ENCODE measurements at places on chromosomes 6 and 20.
A peak's percentile ranks its signal among the peaks of the same experiment; 100 is the strongest.

- no peak for DNase-seq
Measured at GRCh38 chr6:170056278-170056711, 234.6 kb downstream of the DLL1 start.

- DNase-seq, result no peak
Measured at GRCh38 chr6:33812669-33813068, 8.9 kb upstream of the MLN start.

GRCh38 chr6:24387818-24388217, 14.9 kb upstream of the MRS2 start:
- DNase-seq, result no peak

DNA sequence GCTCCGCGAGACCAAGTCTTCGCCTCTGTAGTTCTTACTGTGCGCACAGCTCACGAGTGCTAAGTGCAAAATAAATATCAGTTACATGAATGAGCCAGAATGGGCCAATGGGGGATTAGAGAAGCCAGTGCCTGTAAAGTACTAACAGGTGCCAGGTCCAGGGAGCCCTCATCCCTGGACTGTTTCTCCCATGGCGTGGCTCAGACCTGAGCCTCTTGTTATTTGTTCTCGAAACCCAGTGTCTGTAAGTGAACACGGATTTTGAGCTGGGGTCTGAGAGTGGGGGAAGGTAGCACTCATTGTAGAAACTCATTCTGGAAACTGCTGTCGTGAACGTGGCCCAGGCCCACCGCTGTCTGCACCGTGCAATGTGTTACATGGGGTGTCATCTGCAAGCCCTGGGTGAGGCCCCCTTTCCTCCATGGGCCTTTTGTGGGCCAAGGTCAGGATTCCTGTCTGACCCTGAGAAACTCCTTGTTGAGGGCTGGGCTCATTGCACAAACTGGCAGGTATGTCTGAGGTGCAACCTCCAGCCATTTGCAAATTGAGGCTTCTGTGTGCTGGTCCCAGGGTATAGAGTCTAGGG, 154.7 kb downstream of the SYCP2 start:
- no peak for DNase-seq

- DNase-seq, result no peak
Measured at GRCh38 chr6:160275511-160276003, 16.9 kb upstream of the SLC22A2 start.

DNA sequence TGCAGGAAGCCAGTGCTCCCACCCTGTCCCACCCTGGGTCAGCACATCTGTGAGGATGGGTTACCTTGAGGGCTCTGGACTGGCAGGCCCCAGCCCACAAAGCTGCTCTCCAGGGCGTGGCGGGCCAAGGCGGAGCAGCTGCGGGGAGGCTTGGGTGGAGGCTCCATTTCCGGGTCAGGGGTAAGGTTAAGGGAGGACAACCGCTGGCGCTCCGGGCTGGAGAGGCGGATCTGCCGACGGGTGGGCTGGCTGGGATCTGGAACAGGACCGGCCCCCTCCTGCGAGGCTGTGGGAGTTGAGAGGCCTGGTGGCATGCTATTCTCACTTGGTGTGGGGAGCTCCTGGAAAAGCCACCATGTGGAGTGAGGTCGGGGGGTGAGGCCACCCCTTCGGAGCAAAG, 5.5 kb downstream of the SMPD2 start:
- DNase-seq, result no peak

DNA sequence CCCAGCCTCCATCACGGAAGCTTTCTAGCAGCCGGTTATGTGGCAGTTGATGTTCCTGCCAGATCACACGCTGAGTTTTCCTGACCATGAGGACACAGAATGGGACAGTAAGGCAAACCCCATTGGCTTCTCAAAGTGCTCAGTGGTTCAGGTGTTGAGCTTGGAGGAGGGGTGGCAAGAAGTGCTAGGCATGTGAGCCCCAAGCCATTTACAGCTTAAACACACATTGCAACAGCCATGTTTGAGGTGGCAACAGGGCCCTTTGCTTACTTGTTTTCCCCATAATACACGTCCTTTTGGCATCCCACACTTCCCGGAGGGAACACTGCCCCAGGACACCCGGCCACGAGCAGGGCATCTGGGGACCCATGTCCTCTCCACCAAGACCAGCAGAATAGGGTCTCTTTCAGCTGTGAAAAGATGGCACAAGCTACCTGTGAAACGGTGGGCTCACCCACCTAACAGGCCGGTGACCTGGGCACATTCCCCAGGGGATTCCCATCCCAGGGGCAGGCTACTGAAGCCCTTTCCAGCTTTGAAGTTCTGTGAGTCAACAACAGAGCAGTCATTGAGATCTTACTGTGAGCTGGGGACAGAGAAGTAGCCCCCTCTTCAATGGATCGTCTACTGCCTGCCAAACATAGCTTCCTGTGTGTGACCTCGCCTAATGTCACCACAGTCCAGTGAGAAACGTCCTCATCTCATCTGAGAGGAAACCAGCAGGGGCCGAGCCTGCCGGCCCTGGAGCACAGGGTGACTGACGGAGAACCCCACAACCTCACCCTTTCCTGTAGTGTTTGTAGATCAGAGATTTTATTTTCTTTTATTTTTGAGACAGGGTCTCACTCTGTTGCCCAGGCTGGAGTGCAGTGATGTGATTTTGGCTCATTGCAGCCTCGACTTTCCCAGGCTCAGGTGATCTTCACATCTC, 4.0 kb upstream of the TLDC2 start:
- DNase-seq, result no peak

GRCh38 chr20:472889-473292, 10.6 kb upstream of the TBC1D20 start:
- no peak for DNase-seq

DNA sequence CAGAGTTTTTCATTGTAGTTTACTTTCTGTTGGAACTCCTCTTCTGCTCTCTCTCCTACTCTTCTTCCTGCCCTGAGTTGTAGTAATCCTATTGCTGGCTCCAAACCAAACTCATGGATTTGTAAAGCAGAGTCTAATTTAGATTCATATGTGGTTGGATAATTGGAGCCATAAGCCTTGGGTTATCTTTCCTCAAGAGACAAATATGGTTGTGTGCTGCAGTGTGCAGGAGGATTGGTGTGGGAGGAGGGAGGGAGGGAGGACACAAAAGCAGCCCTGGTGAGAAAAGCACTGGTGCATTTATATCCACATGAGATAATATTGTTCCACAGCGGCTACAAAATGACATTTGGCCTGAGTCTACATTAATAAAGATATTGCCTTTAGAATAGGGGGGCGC, 4.2 kb downstream of the HLA-G start:
- no peak for DNase-seq

GRCh38 chr6:139068846-139069245, 40.3 kb downstream of the ABRACL start:
- DNase-seq, result no peak

- no peak for DNase-seq
Measured at GRCh38 chr6:11160199-11160598, 48.7 kb upstream of the ERVFRD-1 start.

- DNase-seq, result peak; percentile 98
Measured at GRCh38 chr6:85464722-85465150, 14.9 kb downstream of the NT5E start.

GRCh38 chr6:128932061-128932460, 49.1 kb downstream of the LAMA2 start:
- no peak for DNase-seq

GRCh38 chr20:41248368-41249024, 69.0 kb downstream of the ZHX3 start:
- DNase-seq, result no peak

- peak; percentile 53 for DNase-seq
Measured at GRCh38 chr20:19889011-19889953, 127.9 kb upstream of the NAA20 start.

DNA sequence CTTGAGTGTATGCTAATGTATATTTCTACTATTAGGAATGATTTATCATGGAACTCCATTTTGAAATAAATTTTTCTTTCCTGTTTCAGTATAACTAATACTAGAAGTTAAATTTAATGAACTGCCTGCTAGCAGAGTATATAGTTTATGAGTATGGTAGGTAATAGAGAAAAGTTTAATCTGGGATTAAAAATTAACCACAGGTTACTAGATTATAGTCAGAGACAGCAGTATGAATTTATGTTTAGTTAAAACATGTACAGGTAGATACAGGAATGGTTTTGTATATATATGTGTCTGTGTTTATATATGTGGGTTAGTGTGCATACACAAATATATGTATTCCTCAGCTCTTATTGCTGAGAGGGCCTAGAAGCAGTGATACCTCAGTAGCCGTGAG, 32.3 kb downstream of the CD2AP start:
- no peak for DNase-seq

GRCh38 chr6:53189554-53189953, 40.9 kb upstream of the GCM1 start:
- no peak for DNase-seq

- DNase-seq, result no peak
Measured at GRCh38 chr6:56040223-56040622, 164.8 kb upstream of the BMP5 start.

- DNase-seq, result no peak
Measured at GRCh38 chr6:45892696-45893245, 122.9 kb downstream of the CLIC5 start.

- DNase-seq, result no peak
Measured at GRCh38 chr6:25035512-25036435, 100.0 kb upstream of the RIPOR2 start.

DNA sequence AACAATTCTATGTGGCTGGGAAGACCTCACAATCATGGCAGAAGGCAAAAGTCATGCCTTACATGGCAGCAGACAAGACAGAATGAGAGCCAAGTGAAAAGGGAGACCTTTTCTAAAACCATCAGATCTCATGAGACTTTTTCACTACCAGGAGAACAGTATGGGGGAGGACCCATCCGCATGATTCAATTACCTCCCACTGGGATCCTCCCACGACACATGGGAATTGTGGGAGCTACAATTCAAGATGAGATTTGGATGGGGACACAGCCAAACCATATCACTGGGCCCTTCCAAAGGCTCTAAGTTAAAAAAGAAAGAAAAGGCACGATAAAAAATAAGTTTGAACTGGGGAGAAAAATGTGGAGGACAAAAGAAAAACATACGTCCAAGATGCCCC, 406.9 kb upstream of the CDH4 start:
- no peak for DNase-seq

DNA sequence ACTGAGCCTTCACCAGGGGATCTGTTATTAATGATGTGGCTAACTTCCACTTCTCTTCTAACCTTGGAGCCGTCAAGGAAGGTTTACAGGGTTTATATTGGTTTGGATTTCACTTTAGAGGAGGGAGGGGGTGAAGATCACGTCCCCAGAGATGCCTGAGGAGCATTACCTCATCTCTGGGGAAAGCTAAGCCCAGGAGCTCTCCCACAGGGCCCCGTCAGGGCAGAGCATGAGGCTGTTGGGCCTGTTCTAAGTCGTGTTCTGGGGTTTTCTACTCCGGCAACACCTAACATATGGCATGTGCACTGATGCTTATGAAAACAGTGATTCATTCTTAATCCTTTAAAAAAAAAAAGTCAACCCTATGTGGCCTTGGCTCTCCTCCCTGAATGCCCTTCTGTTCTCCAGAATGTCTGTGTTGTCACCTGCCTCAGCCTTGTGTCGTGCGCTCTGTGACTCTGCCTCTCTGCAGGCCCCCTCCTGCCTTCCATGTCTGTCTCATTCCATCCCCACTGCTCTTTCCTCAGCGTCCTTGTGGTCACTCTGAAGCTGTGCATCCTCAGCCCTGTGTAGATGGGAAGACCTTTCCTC, 97.4 kb upstream of the JARID2 start:
- no peak for DNase-seq

- DNase-seq, result no peak
Measured at GRCh38 chr20:637559-637958, 15.4 kb downstream of the SRXN1 start.

DNA sequence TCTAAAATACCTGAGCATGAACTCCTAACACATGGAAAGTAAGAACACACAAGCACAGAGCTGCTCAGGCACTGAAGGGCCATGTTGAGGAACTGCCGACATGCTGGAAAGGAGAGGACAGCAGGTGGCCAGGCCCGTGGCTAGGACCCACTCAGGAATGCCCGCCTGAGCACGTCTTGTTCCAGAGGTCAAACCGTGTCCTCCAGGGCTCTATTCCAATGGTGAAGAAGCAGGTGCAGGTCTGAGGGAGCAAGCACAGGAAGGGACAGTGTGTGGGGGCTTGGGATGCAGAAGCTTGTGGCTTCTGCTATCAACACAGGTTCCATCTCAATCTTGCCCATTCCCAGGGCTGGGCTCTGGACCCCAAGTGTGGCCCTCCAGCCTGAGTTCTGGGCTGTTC, 20.7 kb downstream of the CST9L start:
- DNase-seq, result no peak

GRCh38 chr20:53672484-53673129, 79.0 kb upstream of the ZNF217 start:
- no peak for DNase-seq

- no peak for DNase-seq
Measured at GRCh38 chr6:34516391-34517324, 39.5 kb downstream of the SPDEF start.

- DNase-seq, result no peak
Measured at GRCh38 chr6:31945507-31946369, at the start of gene CFB. CFB (plus strand) TSS chr6:31946095; CDS start chr6:31946222, 127 bp downstream.

GRCh38 chr6:135054226-135054568, 425 bp downstream of the HBS1L start:
- DNase-seq, result no peak

DNA sequence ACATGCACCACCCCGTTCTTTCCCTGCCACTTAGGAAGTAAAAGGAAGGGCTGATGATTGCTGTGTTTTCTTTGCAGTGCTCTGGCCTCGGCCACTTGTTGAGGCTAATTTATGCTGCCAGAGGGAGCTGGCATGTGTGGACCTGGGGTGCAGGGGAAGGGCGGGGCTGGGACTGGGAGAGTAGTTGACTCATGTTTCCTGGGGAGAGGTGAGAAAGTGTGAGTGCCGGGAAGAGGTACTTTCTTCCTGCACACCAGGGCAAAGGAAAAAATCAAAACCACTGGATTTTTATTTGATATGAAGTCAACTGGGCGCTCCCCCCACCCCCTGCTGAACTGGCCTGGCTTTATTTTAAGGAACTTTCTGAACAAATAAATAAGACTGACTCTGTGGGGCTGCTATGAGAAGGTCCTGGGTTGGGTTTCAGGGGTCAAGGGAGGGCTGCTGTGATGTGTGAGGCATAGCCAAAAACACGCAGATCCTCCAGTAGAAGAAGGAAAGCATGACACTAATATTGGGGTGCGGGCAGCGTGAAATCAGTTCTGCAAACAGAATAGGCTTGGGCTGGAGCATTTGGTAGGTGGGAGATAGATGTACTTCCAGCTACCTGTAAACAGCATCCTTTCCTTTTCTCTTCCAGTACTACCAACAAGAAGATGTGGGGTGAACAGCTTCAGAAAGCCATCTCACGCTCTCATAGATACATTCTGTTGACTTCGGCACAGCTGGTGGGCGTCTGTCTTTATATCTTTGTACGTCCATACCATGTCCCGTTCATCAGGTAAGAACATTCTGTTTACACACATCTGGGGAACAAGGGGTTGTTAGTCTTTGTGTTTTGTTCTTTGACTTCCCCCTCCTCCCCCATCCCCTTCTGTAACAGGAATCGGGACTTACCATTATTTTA, 87.5 kb downstream of the SYNJ2 start:
- peak; percentile 54 for DNase-seq

DNA sequence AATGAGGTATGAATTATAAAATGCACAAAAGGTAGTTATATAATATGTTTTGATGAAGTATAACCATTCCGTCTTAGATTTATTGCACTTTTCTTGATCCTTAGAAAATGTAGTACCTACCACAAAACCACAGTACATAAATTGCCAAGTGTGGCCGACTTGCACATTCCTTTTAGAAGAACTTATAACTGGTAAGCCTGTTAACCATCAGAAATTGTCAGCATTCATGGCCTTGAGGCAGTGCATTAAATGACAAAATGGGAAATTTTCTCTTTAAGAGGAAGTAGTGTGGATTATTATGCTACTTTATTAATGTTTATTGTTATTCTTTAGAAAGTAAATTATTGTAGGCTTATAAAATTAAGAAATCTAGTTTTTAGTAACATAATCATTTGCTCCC, 29.6 kb downstream of the TAB2 start:
- DNase-seq, result no peak

Measured in SW 1271 (cell line).